Stimulated activated CD4-positive, alpha-beta T cell treated with anti-CD3 and anti-CD28 coated beads, Interleukin-4, amount 100 ng/mL, for 1 hour (primary cell): ENCODE measurements at places on chromosomes 7 and 10.

- DNase-seq: no peak
Observed at GRCh38 chr7:45586542-45587520, 12.7 kb downstream of the ADCY1 start.

- no peak for DNase-seq
Observed at GRCh38 chr10:88195841-88196240, 332.4 kb downstream of the PTEN start.

- no peak for DNase-seq
Observed at GRCh38 chr10:98249134-98249533, 18.9 kb downstream of the LOXL4 start.

- DNase-seq: no peak
Observed at GRCh38 chr7:47778153-47778661, 170.1 kb downstream of the PKD1L1 start.

DNA sequence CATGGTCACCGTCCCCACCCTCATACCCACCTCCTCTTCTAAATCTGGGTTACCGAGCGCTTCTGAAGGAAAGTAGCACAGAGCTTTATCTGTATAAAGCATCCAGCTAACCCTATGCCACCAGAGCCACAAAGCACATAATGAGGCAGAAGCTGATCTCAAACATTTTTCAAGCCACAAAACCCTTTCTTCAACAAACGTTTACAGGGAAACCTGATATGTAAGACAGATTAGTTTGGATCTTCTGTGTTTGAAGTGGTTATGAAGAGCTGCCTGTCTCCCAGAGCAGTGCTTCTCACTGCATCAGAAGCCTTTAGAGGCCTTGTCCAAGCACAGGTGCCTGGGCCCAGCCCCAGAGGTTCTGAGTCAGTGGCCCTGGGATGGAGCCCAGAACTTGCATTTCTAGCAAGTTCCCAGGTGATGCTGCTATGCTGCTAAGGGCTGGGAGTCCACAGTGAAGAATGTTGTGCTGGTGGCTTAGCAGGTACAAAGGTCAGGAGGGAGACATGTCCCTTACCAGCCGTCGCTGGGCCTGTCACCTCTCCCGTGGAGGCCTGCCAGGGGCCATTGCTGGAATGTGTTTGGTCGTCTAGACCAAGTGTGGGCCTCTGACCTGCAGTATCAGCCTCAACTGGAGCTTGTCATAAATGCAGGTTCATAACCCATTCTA is 90.4 kb downstream of the TAF3 start:
- DNase-seq: no peak

DNA sequence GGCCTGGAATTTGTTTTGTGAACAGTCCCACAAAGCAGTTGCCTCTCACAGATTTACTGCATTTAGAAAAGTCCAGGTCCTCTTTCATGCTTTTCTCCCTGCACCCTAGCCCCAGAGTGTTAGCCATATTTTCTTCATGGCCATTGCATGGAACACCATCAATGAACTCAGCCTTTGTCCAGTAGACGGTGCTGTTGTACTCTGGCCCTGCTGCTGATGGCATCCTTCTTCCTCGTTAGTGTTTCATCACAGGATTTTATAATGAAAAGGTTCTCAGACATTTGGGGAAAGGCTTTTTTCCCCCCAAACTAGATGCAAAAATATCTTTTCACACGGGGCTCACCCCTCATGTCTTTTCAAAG is 93.0 kb upstream of the SLC25A13 start:
- DNase-seq: peak; percentile 21
